ENCODE measurements at places on chromosomes 4 and X.

- DNase-seq, result no peak
These were observed 105.2 kb downstream of the UCHL1 start for GRCh38 chr4:41361794-41362526.

GRCh38 chr4:71545168-71545567 is 206.3 kb downstream of the SLC4A4 start:
- no peak for DNase-seq

GRCh38 chr4:76535603-76536372 is 100.8 kb downstream of the SHROOM3 start:
- DNase-seq, result no peak

- DNase-seq, result no peak
These were observed 31.7 kb downstream of the AGA start for GRCh38 chr4:177410566-177410965.

DNA sequence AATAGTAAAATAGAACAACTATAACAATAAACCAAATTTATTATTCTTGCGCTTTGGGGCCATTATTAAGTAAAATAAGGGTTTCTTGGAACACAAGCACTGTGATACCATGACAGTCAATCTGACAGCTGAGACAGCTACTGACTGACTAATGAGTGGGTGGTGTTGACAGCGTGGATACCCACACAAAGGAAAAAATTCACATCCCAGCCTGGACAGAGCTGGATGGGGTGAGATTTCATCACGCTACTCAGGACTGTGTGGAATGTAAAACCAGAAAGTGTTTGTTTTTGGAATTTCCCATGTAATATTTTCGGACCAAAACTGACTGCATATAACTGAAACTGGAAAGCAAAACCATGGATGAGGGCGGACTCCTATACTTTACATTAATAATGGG is 48.8 kb downstream of the IGFBP7 start:
- no peak for DNase-seq

- DNase-seq, result no peak
These were observed 38.7 kb downstream of the KDM5C start for GRCh38 chrX:53186351-53186750.

DNA sequence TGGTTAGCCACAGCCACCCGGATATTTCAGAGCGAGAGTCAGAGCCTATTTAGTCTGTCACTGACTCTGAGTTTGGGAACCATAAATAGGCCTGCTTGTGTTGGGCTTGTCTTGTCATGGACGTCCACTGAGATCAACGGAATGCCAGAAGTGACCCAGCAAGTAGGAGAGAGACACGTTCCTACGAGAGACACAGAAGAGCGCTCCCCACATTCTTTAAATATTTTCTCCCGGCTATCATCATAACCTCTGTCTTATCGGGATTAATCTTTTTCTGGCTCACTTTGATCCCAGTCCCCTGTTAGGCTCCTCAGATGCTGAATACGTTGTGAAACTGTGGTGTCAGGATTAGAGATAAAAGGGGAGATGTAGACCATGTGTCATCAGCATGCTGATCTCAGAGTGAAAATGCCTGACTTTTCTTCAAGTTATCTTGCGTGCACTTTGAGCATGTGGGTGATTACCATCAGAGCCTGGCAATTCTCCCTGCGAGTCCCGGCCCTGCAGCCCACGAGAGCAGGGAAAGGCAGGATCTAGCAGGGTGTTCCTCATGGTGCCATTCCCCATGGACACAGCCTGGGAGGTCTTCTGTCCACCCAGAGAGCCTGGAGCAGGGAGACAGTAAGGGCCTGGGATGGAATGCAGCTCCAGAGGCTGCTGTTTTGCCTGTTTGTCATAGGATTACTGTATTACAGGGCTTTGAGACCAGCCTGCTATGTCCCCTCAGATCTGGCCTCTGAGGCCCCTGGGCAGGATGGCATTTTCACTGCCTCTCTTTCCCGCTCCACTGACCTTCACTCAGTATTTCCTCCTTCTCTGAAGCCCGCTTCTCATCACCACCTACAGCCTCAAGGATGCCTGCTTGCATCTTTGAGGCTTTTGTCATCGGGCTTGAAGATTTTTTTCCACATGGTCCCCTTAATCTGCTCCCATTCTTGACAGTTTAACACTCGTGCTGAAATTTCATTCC is 2.8 kb upstream of the TENM3 start:
- no peak for DNase-seq

- DNase-seq, result no peak
These were observed 53.2 kb downstream of the TBL1X start for GRCh38 chrX:9518051-9518450.

DNA sequence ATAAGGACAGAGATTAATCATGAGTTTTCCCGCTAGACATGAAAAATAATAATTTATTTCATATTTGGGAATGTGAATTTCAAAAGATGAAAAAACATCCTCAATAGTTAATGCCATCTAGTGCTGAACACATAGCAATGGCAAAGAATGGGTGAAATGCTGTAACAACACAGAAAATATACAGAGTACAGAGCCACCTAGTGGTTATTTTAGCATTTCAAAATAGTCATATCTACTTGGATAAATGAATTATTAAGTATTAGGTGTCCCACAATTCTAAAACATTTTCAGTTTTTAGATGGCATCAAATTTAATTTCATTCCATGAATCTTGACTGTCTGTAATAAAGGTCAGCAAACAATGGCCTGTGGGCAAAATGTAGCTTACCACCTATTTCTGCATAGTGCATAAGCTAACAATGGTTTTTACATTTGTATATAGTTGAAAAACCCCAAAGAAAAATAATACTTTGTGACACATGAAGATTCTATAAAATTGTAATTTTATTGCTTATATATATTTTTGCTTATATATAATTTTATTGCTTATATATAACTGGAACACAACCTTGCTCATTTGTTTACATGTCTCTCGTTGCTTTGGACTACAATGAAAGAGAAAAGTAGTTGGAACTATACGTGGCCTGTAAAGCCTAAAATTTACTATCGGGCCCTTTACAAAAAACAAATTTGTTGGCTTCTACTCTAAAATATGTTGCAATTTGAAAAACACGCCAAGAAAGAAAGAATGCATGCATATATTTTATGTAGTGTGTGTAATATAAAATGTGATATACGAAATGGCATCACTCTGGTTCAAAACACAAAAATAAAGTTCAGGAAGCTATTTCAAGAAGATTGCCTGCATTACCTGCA is 99.1 kb upstream of the FAM47C start:
- DNase-seq, result no peak

- DNase-seq, result no peak
These were observed 202.0 kb downstream of the RRAGB start for GRCh38 chrX:55919367-55920221.

GRCh38 chrX:130878350-130879341 is 24.4 kb downstream of the ENOX2 start:
- no peak for DNase-seq

GRCh38 chr4:168128601-168129000 is 36.3 kb downstream of the ANXA10 start:
- no peak for DNase-seq

DNA sequence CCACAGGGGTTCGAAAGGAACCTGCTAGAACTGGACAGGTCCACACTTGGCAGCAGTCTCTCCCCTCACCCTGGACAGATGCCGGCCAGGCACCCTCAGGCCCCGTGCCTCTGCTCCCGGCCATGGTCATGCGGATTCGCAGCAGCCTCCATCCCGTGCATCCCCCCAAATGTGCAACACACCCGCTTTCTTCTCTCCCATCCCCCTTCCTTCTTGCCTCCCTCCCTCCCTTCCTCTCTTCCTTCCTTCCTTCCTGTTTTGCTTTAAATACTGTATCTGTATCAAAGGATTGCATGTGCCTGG is 35.0 kb upstream of the HMX1 start:
- no peak for DNase-seq

DNA sequence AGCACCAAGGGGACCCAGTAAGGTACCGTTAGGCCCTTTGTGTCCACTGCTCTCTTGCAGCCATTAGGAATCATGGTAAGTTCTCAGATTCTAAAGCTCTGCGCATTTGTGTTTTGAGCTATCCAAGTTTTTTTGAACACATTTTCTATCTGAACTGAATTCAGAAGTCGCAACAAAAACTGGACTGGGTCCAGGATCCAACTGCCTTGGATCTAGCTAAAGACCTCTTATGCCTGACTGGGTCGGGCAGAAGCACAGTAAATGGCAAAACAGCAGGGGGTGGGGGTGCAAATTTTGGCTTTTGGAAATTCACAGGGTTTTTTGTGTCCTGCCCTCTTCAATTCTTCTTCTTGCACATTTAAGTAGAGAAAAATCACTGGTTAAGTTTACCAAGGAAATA is 30.0 kb downstream of the RCHY1 start:
- no peak for DNase-seq

DNA sequence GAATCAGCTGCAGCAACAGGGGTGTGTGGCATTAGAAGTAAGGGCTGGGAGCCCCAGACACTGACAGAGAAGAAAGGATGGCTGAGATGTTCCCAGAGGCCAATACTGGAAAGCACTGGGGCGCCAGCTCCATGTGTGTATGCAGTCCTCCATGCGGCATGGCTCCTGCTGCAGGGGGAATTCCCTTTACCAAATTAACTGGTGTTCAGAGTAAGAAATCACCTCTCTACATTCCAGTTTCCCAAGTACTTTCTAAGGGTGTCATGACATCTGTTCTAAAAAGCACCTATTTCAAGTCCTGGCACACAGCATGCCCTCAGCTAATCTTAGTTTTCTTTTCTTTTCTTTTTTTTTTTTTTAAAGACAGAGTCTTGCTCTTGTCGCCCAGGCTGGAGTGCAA is 98.0 kb downstream of the MAML3 start:
- DNase-seq, result no peak

- DNase-seq, result no peak
These were observed 473 bp upstream of the USP51 start for GRCh38 chrX:55490121-55490520.

DNA sequence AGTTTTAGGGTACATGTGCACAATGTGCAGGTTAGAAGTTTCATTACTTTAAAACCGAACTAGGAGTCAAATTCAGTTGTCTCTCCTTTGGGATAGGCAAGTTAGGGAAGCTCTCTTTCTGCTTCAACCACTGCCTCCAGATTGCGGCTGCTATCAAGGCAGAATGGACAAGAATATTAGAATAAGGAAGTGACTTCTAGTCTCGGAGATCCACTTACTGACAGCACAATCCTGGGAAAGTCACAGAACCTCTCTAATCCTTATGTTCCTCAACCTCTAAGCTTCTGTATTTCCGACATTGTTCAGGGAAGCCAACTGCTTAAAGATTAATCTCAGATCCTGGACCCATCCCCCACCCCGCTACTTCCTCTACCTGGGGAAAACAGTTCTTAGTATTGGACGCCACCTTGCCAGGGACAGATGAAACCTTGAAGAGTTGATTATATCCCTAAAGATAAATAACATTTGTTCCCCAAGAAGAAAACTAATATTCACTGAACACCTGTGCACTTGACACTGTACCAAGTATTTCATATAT is 2.1 kb downstream of the NUP62CL start:
- no peak for DNase-seq

DNA sequence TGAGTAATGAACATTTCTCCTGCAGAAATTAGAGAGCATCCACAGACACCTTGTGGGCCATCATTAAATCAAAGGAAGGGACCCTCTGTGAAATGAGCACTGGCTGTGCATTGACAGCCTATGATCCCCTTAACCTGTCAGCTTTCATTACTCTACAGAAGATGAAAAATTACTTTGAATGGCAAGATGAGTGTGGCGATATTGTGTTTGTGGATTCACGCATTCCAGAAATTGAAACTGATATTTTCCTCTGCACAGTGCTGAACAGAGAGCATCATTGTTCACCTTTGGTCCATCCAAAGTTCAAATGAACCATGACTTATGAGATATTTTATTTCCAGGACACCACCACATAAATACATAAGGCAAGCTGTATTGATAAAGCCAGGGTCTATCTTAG is 374.8 kb upstream of the ANXA10 start:
- DNase-seq, result no peak

DNA sequence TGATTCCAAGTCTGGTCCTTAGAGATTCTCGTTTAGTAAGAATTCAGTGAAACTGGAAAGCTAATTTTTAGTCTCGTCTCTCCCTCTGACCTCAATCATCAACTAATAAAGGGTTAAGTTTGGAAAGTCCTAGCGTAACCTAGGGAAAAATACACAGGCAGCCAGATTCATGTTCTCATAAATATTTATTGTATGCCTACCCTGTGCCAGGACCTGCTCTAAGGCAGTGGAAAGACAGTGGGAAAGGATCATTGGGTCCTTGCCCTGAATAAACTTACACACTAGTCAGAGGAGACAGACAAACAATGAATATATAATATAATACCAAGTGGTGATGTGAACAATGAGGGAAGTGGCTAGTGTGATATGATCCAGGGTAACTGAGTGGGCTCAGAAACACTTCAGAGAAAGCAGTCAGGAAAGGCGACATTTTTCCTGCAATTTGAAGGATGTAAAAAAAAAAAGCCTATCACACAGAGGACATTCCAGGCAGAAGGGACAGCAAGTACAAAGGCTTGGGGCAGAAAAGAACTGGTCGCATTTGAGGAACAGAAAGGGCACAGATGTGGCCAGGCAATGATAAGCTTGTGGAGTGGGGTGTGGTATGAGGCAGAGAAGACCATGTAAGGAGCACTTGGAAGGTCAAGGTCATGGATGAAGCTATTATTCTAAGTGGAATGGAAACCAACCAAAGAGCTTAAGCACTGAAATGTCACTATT is 128.8 kb downstream of the AMELX start:
- no peak for DNase-seq

DNA sequence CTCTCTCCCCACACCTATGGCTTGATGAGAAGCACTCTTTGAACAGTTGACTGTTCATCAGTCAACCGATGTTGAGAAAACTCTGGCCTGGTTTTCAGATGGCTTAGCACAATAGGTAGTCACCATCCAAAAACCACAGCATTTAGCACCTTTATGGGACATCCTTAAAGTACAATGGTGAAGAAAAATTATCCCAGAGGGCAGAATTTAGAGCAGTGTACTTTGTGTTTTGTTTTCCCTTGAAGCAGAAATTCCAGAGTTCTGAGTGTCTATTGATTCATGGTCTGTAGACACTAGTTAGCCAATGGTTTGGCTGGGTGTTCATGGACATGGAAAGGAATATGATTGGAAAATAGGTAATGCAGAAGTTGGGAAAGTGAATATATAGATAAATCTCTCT is 487.0 kb downstream of the PDHA2 start:
- no peak for DNase-seq
